ENCODE measurements at places on chromosomes 13 and 19.

- no peak for DNase-seq
Observed at GRCh38 chr13:36282821-36283432, 14.7 kb downstream of the CCDC169 start.

DNA sequence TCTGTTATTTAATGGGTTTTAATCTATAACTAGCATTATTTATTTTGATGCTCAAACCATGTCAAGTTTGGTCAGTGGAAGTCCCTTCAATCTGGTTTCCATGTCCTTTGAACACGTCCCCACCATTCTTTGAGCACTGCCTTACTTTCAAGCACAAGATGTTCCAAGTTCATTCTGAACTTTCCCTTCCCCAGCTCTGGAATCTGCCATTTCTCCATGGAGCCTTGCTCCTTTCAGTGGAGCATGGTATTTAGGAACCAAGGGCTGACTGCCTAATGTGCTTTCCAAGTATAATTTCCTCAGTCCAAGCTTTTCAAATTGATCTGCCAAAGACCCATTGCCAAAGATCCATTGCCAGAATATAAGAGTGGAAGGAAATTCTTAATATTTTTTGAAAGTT is 1.1 kb upstream of the ZNF546 start:
- no peak for DNase-seq

DNA sequence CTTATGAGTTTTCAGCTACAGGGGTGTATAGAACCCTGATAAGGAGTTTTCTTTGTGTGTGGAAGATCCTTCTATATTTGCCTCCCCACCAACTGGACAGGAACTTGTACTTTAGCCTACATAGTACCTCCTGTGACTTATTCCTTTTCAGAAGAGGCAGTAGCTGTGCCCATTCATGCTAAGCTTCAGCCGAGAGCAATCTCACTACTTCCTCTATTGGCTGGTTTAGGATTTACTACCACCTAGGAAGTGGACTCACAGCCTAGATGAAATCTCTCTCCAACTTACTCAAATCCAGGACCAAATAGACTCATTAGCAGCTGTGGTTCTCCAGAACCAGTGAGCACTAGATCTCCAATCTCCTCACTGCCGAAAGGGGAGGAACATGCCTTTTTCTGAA is 2.3 kb upstream of the REX1BD start:
- no peak for DNase-seq

- peak; percentile 62 for DNase-seq
Observed at GRCh38 chr19:48644839-48645619, 958 bp downstream of the CA11 start.

DNA sequence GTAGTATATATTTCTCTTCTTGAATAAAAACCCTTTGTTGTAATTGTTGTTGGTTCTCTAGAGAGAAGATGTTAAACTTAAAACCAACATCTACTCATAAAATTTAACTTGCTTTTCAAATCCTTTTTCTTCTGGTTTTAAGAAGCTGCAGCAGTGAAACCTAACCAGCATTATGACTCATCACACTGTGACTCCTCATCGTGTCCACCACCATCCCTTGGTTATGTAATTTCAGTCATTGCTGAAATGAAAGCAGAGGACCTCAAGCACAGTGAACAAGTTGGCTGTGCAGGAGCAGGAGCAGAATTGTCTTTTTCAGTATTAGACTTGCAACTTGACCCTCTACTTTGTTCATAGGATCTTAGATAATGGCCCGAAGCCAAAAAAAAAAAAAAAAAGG is 64.9 kb upstream of the HTR2A start:
- DNase-seq, result no peak

DNA sequence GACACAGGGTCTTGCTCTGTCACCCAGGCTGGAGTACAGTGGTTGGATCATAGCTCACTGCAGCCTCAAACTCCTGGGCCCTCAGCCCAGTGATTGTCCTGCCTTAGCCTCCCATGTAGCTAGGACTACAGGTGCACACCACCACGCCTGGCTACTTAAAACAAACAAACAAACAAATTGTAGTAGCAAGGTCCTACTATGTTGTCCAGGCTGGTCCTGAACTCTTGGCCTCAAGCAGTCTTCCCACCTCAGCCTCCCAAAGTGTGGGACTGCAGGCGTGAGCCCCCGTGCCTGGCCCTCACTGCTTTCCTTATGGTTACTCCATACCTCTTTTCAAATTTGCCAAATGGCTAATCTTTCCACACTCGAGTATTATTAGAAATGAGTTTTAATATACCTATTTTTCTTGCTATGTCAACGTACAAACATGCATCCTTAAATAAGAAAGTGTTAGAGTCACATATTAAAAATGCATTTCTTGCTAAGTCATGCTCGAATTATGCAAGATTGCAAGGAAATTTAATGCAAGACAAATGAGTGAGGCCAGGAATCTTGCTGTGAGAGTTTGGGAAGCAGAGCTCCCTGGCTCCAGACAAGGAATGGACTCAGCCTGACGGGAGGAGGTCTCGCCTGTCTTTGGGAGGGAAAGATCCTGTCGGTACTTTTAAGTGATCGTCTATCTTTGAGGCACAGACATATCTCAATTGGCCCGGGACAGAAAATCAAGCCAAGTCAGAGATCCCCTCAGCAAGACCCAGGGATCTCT is 39.4 kb downstream of the RFX2 start:
- no peak for DNase-seq

- DNase-seq, result no peak
Observed at GRCh38 chr13:51047434-51048165, 63.5 kb downstream of the C13orf42 start.

DNA sequence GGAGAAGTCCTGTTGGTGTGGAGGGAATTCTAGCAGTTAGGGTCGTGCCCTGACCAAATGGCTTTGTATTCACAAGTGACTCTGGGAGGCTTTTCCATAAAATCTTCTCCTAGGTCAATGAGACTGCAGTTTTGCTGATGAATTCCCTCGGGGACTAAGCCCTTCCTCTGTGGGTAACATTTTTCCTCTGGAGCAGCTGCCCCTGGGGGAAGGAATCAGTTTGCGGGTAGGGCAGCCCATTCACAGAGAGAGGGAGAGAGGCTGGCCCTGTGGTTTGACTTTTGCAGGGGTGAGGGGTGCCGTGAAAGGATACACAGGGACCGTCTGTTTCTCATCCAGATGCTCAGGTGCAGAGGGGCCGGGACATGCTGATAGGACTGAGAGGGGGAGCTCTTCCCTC is 67.3 kb downstream of the ERICH6B start:
- no peak for DNase-seq

- DNase-seq, result no peak
Observed at GRCh38 chr13:94590744-94591143, 5.2 kb downstream of the TGDS start.

GRCh38 chr19:6233827-6234511 is 45.8 kb downstream of the MLLT1 start:
- DNase-seq, result no peak

GRCh38 chr13:80737513-80737912 is 396.6 kb upstream of the SPRY2 start:
- DNase-seq, result no peak

GRCh38 chr19:47230054-47230920 is 712 bp downstream of the BBC3 start:
- DNase-seq, result no peak

- DNase-seq, result no peak
Observed at GRCh38 chr19:30790056-30790680, 418.0 kb downstream of the ZNF536 start.

GRCh38 chr13:97278435-97279411 is 56.6 kb downstream of the MBNL2 start:
- DNase-seq, result no peak

DNA sequence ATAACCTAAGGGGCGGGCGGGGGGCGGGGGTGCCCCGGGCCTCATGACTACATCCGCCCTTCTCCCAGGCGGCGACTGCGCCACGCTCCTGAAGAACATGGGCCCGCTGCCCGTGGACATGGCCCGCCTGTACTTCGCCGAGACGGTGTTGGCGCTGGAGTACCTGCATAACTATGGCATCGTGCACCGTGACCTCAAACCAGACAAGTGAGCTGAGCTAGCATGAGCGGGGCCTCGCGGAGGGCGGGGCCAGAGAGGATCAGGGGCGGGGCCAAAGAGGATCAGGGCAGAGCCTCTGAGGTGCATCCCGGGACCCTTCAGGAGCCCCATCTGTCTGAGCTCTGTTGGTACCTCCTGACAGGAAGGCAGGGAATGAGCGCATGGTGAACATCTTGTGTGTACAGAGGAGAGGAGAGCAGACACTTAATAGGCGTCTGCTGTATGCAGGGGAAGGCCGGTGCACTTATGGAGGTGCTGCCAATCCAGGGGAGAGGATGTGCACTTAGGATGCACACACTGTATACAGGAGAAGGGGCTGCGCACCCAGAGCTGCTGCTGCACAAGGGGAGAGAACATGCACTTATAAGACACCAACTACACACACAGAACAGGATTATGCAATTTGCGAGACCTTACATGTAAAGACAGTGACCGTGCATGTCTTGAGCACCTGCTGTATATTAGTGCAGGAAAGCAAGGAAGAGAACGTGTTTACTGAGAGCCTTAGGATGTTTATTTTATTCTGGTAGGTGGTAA is 20.9 kb upstream of the PIK3R2 start:
- DNase-seq, result no peak

GRCh38 chr13:72536714-72537394 is 190.6 kb downstream of the MZT1 start:
- no peak for DNase-seq

GRCh38 chr13:27783111-27783510 is 9.2 kb upstream of the GSX1 start:
- no peak for DNase-seq

DNA sequence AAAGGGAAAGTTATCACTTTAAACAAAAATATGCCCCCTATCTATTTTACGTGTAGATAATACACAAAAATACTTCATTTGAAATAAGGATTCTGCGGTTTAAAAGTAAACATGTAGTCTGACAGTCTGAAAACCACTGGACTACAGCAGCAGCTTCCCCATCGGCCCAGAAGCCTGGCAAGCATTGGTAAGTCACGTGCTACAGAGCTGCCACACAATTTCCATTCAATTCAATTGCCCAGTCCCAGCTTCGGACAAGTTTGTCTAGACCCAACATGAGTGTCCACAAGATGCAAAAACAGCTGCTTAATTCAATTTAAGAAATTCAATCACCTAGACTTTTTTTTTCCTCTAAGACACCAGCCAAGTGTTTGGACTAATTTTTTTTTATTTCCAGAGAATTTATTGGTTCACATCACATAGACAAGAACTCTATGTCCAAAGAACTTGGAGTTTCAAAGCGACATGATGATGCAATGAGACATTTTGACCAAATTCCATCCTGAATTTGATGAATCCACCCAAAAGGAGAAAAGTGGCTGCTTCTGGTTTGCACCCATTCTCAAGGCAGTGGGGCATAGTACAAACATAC is 458.9 kb downstream of the COG6 start:
- DNase-seq, result no peak
